ENCODE measurements at places on chromosomes 5 and 9.

DNA sequence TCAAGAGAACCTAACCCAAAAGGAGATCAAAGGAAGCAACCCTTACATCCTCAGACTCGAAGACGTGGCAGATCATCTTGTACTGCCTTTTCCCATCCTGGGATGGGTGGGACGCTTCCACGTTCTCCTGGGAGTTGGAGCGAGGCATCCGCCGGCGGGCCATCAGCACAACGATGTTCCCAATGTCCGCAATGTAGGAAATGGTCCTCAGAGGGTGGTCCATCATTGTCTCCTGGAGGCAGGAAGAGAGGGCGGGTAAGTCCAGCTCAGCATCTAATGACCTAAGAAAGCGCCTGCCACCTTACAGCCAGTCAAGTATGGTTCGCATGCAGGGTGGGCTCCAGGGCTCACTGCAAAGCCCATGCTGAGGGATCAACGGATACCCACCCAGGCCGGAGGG lies 131.2 kb downstream of the ENTREP1 start:
- DNase-seq, result no peak

DNA sequence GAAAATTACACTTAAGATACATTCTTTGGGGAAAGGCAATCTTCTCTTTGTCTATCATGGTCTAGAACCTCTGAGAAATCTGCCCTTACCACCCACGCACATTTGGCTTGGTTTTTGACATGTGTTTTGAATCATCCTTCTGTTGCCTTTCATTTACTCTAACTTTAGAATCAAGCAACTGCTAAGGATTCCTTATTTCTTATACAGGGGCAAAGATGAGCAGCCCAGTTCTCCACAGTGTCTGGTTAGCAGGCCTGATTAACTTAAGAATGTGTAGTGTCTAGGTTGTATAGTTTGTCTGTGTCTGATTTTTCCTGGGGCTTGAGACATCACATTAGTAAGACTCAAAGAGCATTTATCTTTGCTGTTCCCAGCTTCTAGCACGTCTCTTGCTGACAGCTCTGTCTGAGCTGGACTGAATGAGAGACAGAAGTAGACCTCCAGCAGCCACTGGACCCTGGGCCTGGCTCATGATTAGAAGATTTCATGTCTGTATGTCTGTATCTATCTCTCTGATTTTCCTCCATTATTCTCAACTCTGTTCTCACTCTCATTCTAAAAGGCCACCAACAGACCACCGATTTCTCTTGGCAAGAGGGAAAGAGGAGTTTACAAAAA lies 31.8 kb upstream of the PCA3 start:
- DNase-seq, result no peak

DNA sequence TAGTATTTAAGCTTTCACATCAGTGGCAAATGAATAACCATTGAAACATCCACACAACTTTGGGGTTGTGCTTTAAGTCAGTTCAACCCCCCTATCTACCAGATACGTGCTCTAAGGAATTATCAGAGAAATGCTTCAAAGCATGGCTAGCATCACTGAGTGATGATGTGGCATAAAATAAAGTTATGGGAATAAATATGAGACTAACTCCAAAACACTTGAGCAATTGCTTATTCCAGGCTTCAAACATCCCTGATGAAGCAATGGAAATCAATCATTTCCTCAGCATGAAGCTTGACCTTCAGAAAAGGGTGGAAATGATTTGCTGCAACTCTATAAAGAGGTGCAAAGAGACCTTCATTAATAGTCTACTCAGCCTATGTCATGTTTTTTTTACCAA lies 292.0 kb upstream of the SMC2 start:
- DNase-seq, result no peak

GRCh38 chr9:131610231-131610761 lies 65.0 kb downstream of the PRRT1B start:
- no peak for DNase-seq

DNA sequence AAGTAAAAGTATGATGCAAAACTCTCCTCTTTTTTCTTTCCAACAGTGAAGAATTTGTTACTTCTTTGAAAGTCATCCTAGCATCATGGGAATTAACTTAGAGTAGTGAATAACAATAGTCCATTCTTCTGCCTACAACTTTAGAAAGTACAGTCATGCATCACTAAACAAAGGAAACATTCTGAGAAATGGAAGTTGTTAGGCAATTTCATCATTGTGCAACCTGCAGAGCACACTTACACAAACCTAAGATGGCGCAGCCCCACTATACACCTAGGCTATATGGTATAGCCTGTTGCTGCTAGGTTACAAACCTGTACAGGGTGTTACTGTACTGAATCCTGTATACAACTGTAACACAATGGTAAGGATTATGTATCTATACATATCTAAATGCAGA lies 1209.3 kb upstream of the C9orf72 start:
- no peak for DNase-seq

GRCh38 chr5:132773114-132773513 lies 3.9 kb downstream of the SEPTIN8 start:
- DNase-seq, result no peak

DNA sequence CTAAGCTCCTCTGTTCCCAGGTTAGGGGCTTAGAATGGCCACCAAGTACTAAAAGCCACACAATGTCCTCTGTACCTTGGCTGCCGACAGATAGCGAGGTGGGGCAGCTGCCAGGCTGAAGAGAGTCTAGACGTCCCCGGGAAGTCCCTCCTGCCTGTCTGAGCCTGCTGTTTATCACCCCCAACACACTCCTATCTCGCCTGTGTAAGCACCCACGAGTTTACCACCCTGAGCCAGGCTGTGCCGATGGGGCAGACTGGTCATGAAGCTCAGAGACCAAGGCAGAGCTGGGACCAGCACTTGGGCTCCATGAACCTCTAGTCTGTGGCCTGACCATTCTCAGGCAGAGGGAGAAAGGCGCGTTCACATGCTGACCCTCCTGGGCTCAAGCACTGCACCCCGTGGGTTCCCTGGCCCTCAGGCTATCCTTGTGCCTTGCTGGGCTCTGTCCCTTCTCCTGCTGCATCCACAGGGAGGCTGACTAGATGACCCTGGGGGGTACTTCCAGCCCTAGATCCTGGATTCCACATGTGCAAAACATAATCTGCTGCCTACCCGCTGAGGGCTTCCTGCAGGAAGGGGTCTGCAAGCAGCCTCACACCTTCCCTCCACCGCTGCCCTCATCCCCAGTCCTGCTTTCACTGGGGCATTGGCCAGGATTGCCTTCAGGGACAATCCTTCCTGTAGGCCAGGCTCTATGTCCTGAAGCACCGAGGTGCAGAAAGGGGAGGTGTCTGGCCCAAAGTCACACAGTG lies 18.6 kb upstream of the SLC25A51 start:
- no peak for DNase-seq

All from progenitor cell of endocrine pancreas (in vitro differentiated cells).